ENCODE measurements at places on chromosomes 12 and 14. TPM values are rescaled to one million over a fixed set of nuclear protein-coding genes. Genes with fewer than 3 reads are reported as not detected.

DNA sequence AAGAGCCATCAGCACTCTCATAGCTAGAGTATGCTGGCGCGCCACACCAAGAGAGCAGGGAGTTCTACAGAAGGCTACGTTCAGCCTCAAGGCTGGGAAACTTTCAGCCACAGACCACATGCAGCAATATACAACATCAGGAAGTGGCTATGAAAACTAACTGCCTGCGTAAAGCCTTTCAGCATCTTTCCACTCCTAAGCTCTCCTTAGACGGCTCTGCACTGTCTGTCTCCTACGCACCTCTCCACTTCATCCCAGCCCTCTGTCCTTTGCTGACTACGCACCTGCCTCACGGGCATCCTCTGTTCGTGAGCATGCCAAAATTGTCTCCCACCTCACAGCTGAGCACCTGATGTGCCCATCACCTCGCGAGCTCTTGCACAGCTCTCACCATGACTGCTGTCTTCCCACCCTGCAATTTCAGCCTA, 9.7 kb downstream of the MPHOSPH9 start:
- no peak for DNase-seq
- no peaks in the 10 kb centered on the region for H3K4me1 ChIP-seq
- no peaks in the 10 kb centered on the region for H3K27me3 ChIP-seq

- no peak overlapping the region for H3K4me3 ChIP-seq
- no peaks in the 10 kb centered on the region for H3K36me3 ChIP-seq
- DNase-seq = no peak
- H3K27ac ChIP-seq = no peak overlapping the region
- H3K4me1 ChIP-seq = no peaks in the 10 kb centered on the region
These were observed 33.2 kb downstream of the CPNE8 start for GRCh38 chr12:38872156-38872555.

DNA sequence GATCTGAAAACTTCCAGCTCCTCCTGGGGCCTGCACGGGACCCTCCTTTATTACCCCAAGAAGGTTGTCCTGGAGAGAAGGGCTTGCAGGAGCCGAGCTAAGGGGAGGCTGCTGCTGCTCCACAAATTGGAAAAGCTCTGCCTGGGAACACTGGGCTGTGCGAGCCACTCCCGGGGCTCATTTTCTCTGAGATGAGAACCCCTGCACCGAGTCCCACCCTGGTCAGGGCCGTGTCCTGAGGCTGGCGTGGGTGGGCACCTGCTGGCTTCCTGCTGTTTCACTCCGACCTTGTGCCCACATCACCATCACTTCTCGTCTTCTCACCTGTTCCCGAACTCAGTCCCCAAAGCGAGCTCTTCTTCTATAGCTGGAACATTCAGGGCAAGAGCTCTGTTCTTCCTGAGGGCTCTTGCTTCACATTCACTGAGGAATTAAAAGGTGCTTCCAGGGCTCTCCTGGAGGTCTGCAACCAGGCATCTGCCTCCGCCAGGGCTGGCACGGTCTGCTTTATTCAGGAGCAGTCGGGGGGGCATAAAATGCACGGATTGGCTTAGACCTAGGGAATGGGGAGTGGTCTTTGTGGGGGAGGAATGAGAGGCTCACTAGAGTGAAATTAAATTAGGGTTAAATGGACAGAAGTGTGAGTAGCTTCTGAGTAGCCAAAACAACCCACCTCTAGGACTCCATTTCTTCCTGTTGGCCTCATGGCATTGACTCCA, 98.5 kb downstream of the ADGRD1 start:
- H3K4me1 ChIP-seq = no peaks in the 10 kb centered on the region
- H3K27ac ChIP-seq = no peak overlapping the region
- H3K27me3 ChIP-seq = peaks cover 22% of the 10 kb centered on the region
- no peaks in the 10 kb centered on the region for H3K36me3 ChIP-seq

DNA sequence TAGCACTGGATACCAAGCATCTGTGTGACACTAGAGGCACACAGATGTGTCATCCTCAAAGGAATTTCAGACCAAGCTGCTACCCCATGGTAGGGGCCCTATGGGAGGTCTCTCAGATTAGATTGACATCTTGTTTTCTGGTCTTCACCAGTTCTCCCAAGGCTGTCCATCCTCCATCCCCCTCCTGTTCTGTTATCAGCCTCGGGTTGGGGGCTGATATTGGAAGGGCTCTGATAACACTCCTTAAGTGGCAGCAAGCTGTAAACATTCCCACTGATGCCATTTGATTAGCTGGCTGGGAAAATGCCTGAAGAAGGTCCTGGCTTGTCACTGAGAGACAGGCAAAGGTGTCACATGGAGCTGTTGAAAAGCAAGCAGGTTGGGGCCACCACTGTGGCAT, 185.9 kb upstream of the RBM19 start:
- peaks cover 2% of the 10 kb centered on the region for H3K4me1 ChIP-seq
- DNase-seq = no peak
- H3K36me3 ChIP-seq = no peaks in the 10 kb centered on the region
- H3K27me3 ChIP-seq = peaks cover 37% of the 10 kb centered on the region

DNA sequence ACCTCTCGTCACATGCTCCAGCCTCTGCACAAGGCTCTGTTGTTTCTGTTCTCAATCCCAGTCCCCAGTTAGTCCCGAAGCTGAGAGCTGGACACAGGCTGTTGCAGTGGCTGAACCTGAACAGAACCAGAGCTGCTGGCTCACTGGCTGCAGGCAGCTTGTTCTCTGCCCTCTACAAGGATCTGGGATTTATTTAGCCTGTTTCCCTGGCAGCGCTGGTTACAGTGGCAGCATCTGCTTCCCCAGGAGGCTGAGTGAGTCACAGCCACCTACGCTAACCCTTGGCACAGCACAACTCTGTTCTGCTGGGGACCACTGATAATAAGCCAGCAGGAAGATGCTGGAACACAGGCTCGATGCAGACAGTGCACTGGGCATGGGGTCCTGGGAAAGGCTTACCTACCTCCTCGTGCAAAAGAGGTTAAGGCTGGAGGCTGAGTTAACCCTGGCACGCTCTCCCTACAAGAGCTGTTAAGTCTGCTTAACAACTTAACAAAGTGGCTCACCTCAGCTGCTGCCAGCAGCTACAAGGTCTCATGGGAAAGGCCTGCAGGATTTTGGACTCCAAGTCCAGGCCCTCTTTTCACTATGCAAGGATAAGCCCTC, 299.6 kb downstream of the PCNX1 start:
- no peak overlapping the region for H3K27ac ChIP-seq
- H3K36me3 ChIP-seq = peaks cover 2% of the 10 kb centered on the region
- H3K27me3 ChIP-seq = peaks cover 10% of the 10 kb centered on the region
- H3K4me1 ChIP-seq = peaks cover 2% of the 10 kb centered on the region

The DNAL1 gene
- total RNA-seq = 29.9 TPM

The DLGAP5 gene
- total RNA-seq = 32.9 TPM

The CCT2 gene
- 266 TPM for total RNA-seq

The BCL11B gene
- total RNA-seq = 2.3 TPM

The KLRC3 gene
- total RNA-seq = not detected
